Esophagus muscularis mucosa (tissue), 4 donors: ENCODE measurements at places on chromosomes 2 and 18. TPM values are rescaled to one million over a fixed set of nuclear protein-coding genes. Genes with fewer than 3 reads are reported as not detected.

The SAP130 gene
- 9.6 TPM for total RNA-seq

The STK36 gene
- 19.1 TPM for total RNA-seq

GRCh38 chr18:61443081-61443725 lies 110.0 kb downstream of the CDH20 start:
- DNase-seq, result no peak

DNA sequence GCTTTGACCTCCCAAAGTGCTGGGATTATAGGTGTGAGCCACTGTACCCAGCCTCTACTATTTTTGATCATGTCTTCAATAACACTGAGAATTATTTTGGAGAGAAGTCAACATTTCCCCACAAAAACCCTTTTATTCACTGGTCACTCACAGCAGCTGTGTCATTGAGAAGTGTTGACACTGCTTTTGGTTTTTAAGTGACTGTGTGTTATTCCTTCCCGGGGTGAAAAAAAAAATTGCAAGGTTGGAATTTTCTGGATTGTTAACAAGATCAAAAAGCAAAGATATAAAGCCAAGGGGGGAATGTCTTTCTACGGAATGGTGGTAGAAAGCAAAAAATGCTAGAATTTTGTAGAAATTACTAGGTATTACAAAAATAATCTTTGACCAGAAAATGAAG lies 61.5 kb downstream of the TANC1 start:
- no peak for DNase-seq

DNA sequence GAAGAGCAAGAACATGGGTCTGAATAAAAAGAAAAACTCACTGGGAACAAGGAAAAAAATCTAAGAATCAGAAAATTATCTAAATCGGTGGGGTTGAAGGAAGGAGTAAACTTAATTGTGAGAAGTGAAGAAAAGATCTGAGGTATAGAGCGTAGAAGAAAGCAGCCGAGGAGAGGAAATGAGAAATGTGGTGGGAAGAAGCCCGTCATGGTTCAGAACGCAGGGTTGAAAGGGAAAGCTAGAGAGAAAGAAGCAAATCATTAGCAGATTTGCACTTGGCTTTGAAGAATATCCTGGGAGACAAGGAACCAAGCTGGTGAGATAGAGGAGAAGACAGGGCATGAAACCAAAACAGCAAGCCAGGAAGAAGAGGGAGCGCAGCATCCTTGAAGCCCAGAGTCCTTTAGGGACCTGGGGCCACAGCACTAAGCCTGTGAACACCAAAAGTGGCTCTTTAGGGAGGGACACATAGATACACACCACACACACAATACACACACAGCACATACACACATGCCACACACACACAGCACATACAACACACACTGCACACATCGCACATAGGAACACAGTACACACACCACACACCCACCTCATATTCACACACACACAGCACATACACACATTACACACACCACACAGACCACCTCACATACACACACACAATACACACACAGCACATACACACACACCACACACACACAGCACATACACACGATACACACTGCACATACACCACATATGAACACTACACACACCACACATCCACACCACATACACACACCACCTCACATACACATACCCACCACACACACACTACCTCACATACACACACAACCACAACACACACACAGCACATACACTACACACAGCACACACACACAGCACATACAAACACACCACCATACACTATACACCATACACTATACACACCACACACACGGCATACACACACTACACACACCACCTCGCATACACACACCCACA lies 274.6 kb downstream of the ETAA1 start:
- DNase-seq, result no peak

GRCh38 chr2:66434679-66435548 lies at the start of gene MEIS1:
Gene MEIS1 (plus strand): TSS chr2:66435125. CDS start chr2:66435857, 732 bp downstream.
- DNase-seq, result peak; percentile 98

- DNase-seq, result no peak
Observed at GRCh38 chr2:201858281-201859184, 52.2 kb downstream of the CDK15 start.

GRCh38 chr2:95328358-95329125 lies 31.4 kb downstream of the KCNIP3 start:
- no peak for DNase-seq

DNA sequence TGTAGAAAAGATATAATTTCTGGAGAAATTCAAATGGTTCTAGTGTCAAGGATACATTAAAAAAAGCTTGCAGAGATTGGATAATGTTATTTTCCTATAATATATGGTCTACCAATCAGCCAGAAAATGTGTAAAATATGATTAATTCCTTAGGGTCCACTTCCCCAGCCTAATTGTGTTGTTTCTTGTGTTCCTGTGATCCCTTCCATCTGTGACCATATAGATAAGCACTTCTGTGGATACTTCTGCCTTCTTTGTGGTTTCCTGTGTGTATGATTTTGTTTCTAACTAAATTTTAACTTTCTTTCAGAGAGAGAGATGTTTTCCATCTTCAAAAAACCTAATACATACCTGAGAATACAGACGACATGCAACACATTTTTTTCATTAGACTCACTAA lies 367.1 kb upstream of the PIK3C3 start:
- DNase-seq, result no peak

DNA sequence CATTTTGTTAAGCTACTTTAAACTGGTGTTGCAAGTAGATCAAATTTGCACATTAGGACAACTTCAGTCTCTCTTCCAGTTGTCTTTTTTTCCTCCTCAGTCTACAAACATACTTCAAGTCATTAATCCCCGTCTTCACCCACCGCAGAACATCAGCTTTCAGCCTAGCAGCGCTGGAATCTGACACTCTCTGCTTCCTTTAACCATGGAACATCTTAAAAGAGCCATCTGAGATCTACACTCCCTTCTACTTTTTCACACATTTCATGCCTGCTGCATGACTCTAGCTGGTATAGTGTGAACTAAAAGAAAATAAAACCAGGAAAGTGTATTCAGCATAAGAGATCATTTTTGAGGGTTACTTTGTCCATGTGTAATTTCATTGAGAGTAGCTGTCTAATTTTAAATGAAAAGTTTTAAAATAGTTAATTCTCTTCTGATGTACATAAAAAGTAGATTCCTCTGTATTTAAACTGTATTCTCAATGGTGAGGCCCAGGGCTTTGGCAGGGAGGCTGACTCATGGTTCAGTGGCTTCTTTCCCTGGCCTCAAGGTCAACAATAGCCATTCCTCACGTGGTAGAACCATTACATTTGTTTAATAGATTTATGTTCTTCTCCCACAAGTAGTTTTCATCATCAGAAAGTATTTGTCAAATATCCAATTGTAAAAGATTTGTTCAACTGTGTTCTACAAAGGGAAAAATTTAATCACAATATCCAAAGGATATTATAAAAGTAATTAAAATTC lies 16.5 kb downstream of the SGPP2 start:
- DNase-seq, result no peak
